ENCODE measurements at places on chromosomes 7 and 10. TPM values are rescaled to one million over a fixed set of nuclear protein-coding genes. Genes with fewer than 3 reads are reported as not detected.

GRCh38 chr7:95716357-95717122, 55.8 kb upstream of the DYNC1I1 start:
- no peaks in the 10 kb centered on the region for H3K36me3 ChIP-seq
- H3K27ac ChIP-seq = no peak overlapping the region
- no peak for DNase-seq
- H3K4me3 ChIP-seq = no peak overlapping the region
- no peaks in the 10 kb centered on the region for H3K4me1 ChIP-seq

DNA sequence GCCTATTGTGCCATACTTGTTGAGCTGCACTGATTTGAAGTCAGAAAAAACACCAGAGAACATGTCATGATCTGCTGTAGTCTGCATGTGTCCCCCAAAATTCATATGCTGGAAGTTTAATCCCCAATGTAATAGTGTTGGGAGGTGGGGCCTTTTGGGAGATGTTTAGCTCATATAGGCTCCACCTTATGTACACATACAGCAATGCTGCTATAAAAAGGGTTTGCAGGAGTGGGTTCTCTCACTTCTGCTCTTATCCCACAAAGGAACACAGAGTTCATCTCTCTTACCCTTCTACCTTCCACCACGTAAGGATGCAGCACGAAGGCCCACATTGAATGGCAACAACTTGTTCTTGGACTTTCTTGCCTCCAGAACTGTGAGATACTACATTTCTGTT, 23.0 kb downstream of the GPR22 start:
- H3K27ac ChIP-seq = no peak overlapping the region
- H3K4me3 ChIP-seq = no peak overlapping the region
- H3K27me3 ChIP-seq = no peaks in the 10 kb centered on the region
- no peaks in the 10 kb centered on the region for H3K36me3 ChIP-seq
- no peak for DNase-seq

The BTBD16 gene
- not detected for total RNA-seq

DNA sequence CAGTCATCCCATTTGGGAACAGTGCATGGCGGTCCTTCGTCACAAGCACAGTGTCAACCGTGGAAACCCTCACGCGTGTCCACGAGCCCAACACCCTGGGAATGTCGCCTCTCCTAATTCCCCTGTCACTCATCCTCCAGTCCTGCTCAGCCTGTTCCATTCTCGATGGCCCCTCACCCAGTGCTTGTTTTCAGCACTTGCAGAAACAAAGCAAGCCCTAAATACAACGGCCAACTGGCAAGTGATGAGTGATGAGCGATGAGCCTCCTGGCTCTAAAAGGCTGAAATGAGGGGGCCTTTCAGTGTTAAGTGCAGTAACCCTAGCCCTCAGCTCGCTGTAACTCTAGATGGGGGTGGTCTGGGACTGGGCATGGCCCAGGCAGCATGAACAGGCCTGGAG, 22.6 kb downstream of the NKX2-3 start:
- DNase-seq = no peak
- no peak overlapping the region for H3K4me3 ChIP-seq
- H3K27ac ChIP-seq = no peak overlapping the region

The CTTNBP2 gene
- total RNA-seq = 0.64 TPM

DNA sequence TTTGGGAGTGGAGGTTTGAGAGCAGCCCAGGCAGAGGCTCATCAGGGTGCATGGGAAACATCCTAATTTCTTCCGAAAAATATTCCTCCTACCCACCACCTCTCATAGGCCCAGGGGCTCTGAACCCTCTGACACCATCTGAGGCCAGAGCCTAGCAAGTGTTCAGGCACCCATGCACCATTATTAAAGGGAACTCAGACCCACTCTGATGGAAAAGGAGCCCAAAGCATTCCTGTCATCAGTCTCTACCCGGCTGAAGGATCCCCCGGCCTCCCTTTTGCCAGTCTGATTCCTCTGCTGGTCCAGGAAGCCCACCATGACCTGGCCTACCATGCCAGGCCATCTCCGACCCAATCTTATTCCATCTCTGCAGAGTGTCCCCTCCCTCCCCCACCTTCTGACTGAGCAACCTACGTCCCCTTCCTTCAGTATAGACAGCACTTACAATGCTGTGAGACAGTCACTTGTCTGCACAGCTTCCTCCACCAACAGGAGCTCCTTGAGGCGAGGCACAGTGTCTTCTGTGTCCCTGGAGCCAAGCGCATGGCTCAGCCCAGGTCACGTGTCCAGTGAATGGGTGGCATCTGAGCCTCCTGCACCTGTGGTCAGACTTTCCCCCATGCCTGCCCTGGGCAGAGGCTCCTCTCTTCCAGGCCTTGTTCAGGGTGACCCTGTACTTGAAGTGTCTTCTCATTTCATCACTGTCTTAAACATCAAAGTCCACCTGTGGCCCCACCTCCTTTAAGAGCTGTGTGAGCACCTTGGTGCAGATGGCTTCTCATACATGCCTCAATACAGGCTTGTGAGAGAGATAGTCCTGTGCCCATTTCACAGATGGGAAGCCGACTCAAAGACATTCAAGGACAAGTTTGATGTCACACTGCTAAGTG, 889 bp upstream of the GPR15LG start:
- H3K36me3 ChIP-seq = no peaks in the 10 kb centered on the region
- no peaks in the 10 kb centered on the region for H3K4me1 ChIP-seq
- no peak overlapping the region for H3K27ac ChIP-seq
- H3K27me3 ChIP-seq = no peaks in the 10 kb centered on the region
- DNase-seq = no peak

The EEPD1 gene
- total RNA-seq = 13.3 TPM

The FAM237B gene
- not detected for total RNA-seq

DNA sequence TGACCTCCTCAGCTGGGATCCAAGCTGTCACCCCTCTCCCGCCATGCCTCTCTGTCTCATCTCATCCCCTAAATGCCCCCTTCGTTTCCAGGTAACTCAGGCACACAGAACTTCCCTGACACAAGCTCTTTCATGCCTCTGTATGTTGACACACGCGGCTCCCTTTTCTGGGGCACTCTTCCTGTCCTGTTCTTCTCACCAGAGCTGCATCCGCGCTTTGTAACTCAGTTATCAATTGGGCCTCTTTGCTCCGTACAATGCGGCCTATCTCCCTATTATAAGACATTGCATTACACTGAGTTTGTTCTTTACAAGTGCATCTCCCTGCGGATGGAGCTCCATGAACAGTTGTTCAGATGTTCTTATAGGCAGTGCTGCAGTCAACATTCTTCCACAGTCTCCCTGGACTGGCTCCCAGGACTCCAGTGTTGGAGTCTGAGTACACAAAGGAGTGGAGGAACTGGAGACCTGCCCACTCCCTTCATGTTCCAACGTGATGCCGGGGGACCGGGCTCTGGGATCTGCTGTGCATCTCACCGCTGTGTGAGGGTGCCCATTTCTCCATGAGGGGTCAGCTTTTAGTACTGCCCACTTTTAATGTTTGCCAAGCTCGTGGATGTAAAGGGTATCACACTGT, 56.9 kb upstream of the TNS3 start:
- H3K27ac ChIP-seq = no peak overlapping the region
- no peak for DNase-seq
- no peaks in the 10 kb centered on the region for H3K27me3 ChIP-seq
- H3K4me3 ChIP-seq = no peak overlapping the region
- H3K36me3 ChIP-seq = no peaks in the 10 kb centered on the region

The EVX1 gene
- not detected for total RNA-seq

DNA sequence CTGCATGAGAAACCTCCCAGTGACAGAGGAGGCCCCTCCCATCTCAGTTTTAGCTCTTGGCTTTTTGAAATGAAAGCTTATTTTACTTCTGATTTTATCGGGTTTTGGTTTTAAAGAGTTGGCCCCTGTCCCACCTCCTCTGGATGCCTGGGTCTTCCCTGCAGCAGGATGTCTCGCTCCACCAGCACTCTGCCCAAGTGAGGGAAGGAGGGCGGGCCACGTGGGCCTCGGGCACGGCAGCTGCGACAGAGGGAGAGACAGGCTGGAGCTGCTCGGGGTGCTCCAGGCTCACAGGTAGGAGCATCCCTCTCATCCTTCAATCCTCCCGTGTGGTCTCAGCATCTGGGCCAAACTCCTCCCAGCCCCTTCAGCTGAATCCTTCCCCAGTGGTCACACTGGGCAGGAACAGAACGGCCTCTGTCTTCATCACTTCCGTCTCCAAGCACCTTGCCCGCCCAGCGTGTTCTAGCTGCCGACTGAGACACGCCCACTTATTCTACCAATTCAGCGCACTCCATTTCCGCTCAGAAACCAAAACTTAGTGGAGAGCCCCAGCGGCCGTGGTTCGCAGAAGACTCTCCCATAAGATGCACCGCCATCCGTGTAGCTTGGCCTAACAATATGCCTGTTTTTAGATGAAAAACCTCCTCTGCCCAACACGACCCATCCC, 222.9 kb downstream of the GLRX3 start:
- no peak for DNase-seq
- no peak overlapping the region for H3K4me3 ChIP-seq
- H3K36me3 ChIP-seq = no peaks in the 10 kb centered on the region
- H3K27ac ChIP-seq = no peak overlapping the region
- H3K27me3 ChIP-seq = no peaks in the 10 kb centered on the region
- H3K4me1 ChIP-seq = no peaks in the 10 kb centered on the region

- H3K27ac ChIP-seq = no peak overlapping the region
- no peak overlapping the region for H3K4me3 ChIP-seq
- H3K36me3 ChIP-seq = no peaks in the 10 kb centered on the region
- H3K4me1 ChIP-seq = peaks cover 32% of the 10 kb centered on the region
These were observed 10.9 kb downstream of the PWWP2B start for GRCh38 chr10:132407846-132408278.

DNA sequence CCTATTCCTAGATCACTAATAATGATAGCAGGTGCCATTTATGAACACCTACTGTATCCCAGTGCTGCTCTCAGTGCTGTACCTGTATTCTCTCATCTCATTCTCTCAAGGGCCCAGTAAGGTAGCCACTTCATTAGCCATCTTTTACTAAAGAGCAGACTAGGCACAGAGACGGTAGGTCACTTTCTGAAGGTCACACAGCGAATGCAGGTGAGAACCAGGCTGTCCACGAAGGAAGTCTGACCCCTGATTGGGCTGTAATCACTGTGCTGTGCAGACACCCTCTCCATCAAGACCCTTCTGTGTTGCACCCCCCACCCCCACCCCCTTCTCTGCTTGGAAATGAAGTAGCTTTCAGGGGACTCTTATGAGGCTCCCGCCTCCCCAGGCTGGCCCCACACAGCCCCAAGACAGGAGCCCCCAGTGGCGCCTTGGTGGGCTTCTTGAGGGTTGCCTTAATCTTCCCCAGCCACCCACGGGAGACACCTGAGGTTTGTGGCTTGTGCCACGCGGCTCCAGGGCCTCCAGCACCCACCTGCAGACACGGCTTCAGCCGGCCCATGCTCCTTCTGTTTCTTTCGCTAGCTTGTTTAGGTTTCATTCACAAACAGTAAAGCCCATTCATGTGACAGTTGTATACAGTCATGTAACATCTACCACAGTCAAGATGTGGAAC, 81.7 kb upstream of the FAM20C start:
- H3K27ac ChIP-seq = no peak overlapping the region
- H3K27me3 ChIP-seq = peaks cover 11% of the 10 kb centered on the region
- no peak for DNase-seq

The LBX1 gene
- 12.3 TPM for total RNA-seq

- H3K4me1 ChIP-seq = no peaks in the 10 kb centered on the region
- no peak overlapping the region for H3K27ac ChIP-seq
- no peak overlapping the region for H3K4me3 ChIP-seq
- no peaks in the 10 kb centered on the region for H3K36me3 ChIP-seq
These were observed 17.2 kb downstream of the RET start for GRCh38 chr10:43094085-43094484.

The PTPN12 gene
- 28.5 TPM for total RNA-seq

The SDK1 gene
- 1.3 TPM for total RNA-seq

DNA sequence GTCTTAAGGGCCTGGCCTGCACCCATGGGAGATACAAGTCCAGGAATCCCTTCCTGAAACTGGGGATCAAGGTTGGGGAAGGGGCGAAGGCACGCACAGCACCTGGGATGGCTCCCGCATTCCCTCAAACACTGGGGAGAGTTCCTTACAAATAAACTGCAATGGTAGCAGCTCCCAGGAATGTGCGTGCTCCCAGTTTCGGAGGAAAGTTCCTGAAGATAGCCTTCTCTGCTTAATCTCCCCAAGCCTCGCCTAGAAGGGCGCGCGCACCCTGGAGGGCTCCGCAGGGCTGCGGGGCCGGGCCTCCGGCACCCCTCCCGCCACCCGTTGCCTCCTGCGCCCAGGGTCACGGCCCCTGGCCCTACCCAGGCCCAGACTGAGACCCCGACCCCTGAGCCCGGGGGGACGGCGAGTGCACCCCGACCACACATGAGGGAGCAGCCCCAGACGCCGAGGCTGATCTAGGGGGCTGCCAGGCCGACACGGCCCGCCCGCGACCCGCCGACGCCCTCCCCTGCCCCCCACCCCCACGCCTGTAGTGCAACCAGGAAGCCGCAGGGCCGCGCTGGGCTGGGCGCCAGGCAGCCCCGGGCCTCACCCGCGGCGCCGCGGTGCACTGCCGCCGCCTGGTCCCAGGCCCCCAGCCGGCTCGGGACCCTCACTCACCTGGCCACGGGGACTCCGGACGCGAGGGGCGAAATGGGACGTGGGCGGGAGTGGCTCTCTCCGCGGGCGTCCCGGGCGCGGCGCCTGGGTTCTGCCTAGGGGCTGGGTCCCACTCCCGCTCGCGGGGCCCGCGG, 460 bp downstream of the ANXA11 start:
- H3K27ac ChIP-seq = peak overlapping the region; percentile 99
- H3K36me3 ChIP-seq = no peaks in the 10 kb centered on the region
- no peaks in the 10 kb centered on the region for H3K27me3 ChIP-seq
- peak overlapping the region; percentile 96 for H3K4me3 ChIP-seq
- H3K4me1 ChIP-seq = peaks cover 52% of the 10 kb centered on the region

The TMEM184A gene
- 2.9 TPM for total RNA-seq

- H3K4me1 ChIP-seq = no peaks in the 10 kb centered on the region
- DNase-seq = no peak
- no peak overlapping the region for H3K4me3 ChIP-seq
- no peaks in the 10 kb centered on the region for H3K27me3 ChIP-seq
These were observed 119.4 kb downstream of the GATA3 start for GRCh38 chr10:8173866-8174243.

DNA sequence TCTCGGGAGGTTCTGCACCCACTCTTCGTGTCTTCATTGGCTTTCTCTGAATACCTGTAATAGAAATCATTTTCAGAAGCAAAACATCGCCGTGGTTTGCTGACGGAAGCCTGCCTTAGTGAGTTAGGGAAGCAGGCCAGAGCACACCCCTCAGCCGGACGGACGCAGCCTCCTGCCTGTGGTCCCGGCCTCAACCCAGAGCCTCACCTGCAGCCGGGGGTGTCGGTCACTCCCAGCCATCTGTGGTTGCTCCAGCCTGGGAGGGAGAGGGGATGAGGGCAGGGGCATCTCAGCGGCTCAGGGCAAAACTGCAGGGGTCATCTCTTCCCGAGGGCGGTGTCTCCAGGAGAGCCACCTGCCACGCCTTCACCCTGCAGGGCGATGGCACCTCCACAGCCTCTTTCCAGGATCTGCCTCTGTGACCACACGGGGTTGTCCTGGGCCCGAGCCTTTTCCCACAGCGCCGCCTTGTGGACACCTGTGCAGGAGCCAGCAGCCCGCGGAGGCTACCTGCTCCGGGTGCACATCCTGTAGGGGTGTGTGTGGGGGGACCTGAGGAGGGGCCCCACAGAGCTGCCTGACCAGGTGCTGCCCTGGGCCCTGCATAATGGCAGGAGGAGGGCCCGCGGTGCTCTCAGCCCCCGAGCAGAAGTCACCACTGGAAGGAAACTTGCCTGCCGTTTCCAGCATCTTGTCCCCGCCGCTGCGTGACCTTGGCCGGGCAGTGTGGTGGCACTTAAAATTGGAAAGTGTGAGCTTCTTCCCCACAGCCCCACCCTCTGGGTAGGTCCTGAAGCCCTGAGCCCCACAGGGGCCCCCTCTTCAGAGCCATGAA, 21.6 kb upstream of the AP5Z1 start:
- no peak overlapping the region for H3K4me3 ChIP-seq
- DNase-seq = peak; percentile 91
- no peak overlapping the region for H3K27ac ChIP-seq
- H3K4me1 ChIP-seq = no peaks in the 10 kb centered on the region
